ENCODE measurements at places on chromosomes 6 and 20.

DNA sequence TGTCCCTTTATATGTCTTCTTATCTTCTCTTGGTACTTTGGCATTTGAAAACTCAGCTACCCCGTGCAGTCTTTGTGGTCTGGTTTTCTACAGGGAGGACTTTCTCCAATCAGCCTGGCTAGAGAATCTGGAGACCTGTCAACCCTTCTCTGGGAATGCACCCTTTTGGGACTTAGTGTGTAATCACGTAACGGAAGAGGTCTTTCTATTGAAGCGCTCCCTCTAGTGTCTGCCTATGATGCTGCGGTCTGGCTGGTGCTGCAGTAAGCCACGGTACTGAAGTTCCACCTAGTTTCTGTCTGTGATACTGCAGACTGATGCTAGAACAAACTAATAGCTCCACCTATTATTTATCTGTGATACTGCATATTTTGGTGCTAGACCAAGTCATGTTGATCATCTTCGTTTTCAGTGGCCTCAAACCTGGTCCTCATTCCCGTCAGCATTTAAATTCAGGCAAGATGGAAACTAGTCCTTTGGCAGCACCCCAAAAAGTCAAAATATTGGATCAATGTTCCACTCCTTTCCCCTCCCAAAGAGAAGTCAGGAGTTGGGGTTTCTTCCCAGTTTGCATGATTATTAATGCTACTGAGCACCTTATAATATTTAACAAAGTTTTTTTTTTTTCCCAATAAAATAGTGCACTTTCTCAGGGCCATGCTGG, 12.5 kb upstream of the SIRPB2 start:
- peak; percentile 66 for DNase-seq

- DNase-seq: no peak
These were observed 127.0 kb downstream of the MAFB start for GRCh38 chr20:40562031-40562430.

DNA sequence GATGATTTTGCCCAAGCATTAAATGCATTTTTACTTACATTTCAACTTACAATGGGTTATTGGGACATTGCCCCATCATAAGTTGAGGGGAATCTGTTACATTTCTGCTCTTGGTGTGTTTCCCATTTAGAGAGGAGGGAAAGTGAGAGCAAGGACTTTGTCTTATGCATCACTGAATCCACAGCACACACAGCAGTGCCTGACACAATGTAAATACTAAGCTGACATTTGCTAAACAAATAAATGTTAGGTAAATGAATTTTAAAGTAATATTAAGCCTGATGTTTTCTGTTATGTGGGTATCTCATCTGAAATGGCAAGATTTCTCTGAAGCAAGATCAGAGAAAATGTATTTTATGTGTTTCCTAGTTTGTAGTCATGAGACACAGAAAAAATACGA, 143.6 kb upstream of the STXBP5 start:
- no peak for DNase-seq

DNA sequence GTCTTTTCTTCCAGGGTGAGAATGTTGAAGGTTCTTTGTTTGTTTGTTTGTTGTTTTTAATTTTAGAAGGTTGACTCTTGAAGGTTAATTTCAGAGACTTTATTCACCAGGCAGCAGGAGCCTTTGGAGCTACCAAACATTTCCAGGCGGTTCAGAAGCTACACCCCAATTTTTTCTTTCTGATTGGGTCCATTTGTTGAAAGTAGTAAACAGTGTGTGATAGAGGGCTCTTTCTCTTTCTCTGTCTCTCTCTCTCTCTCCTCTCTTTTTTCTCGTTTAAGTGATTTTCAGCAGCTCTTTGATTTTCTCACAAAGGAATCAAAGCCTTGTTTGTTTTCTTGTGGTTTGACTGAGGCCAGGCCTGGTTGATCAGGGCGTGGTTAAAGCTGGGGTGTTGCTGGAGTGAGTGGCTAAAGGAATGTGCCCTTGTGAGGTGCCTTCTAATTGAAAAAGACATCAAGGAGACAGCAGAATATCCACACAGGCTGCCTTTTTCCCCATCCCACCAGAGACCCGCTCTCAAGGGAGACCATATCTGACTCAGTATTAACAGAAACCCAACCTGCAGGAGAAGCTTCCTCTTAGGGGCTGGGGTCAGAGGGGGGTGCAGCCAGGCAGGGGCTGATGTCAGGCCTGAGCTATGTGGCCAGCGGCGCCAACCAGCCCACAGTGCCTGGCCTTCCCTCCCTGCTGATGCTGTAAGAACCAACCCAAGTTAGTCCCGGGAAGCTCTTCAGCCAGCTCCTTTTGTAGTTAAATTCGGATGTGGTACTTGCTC, 40.4 kb upstream of the NAA20 start:
- no peak for DNase-seq

DNA sequence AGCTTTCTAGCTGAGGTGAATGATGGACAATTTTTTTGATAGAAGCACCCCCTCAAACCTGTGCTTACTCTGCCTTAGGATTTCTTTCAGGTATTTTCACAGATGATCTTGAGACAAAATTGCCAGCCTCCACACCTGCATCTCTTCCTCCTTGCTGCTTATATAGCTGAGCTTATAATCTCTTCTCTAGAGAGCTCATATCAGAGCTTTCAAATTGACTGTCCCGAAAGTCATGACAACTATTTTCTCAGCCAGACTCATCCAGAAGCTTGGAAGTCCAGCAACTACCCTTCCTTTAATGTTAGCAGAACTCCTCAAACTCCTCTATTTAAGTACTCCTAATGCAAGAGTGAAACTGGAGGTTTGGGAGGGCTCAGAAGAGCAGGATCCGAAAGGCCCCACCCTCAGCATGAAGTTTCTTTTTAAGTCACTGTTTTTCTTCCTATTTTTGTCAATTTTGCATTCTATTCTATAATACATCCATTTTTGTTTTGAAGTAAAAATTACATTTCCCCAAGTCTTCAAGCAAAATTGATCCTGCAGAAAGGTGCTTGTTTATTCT, 12.7 kb downstream of the CGA start:
- no peak for DNase-seq

DNA sequence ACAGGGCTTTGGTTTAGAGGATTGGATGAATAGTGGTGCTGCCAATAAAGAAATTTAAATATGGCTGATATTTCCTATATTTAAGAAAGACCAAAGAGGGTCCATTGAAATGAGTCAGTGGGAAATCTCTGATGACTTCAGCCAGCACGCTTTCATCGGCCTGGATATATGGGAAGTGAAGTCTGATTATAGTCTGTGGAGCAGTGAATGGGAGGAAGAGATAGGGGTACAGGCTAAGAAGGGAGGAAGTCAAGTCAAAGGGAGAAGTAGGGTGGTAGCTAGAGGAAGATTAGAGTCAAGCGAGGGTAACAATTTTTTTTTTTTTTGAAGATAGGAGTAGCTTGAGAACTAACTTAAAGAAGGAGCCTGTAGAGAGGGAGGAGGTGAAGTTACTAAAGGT, 22.7 kb downstream of the SLC16A10 start:
- no peak for DNase-seq

GRCh38 chr6:142444881-142445301, 143.1 kb downstream of the ADGRG6 start:
- DNase-seq: no peak

DNA sequence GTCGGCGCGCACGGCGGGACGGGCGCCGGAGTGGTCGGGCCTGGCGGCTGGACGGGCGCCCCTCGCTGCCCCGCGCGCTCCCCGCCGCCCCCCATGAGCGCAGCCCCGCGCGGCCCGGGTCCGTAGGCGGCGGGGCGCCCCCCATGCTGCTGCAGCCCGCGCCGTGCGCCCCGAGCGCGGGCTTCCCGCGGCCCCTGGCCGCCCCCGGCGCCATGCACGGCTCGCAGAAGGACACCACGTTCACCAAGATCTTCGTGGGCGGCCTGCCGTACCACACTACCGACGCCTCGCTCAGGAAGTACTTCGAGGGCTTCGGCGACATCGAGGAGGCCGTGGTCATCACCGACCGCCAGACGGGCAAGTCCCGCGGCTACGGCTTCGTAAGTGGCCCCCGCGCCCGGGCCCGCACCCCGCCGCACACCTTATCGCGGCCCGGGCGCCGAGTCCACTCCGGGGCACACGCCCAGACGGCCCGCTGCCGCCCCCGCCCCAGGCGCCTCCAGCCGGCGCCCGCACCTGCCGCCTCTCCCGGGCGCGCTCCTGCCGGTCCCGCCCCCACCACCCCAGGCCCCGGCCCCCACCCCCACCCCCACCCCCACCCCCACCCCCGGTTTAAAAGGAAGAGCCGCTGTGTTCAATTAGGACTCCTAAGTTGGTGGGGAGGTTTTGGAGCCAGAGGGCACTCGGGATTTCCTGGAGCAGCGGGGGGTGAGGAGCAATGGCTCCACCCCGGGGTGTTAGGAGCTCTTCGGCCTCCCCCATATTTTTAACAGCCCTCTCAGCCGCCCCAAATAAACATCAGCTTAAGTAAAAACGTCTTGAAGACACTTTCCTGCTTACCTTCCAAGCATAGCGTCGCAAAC, 474 bp downstream of the RBM38 start:
- peak; percentile 34 for DNase-seq

DNA sequence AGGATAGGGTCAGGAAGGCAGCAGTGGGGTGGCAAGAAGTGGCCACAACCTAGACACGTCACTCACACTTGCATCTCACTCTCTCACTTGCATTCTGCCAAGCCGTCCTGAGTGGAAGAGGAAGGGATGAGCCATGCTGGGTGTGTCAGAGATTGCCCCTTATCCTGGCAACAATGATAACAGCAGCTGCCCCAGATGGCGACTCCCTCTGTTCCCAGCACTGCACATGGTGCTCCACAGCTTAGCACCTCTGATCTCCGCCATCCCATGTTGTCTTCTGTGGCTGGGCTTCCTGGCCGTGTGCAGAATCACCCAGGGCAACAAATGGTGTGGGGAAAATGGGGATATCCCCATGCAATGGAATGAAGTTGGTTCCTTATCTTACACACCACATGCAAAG, 11.1 kb downstream of the KCNB1 start:
- DNase-seq: no peak

GRCh38 chr6:11491596-11492463, 45.7 kb upstream of the TMEM170B start:
- no peak for DNase-seq

GRCh38 chr20:3042625-3043024, 797 bp upstream of the GNRH2 start:
- no peak for DNase-seq

GRCh38 chr20:31406115-31406514, at the start of gene DEFB121:
Gene DEFB121, minus strand, starts transcription at chr20:31406215. Its CDS starts 63 bp downstream, at chr20:31406152.
- no peak for DNase-seq

DNA sequence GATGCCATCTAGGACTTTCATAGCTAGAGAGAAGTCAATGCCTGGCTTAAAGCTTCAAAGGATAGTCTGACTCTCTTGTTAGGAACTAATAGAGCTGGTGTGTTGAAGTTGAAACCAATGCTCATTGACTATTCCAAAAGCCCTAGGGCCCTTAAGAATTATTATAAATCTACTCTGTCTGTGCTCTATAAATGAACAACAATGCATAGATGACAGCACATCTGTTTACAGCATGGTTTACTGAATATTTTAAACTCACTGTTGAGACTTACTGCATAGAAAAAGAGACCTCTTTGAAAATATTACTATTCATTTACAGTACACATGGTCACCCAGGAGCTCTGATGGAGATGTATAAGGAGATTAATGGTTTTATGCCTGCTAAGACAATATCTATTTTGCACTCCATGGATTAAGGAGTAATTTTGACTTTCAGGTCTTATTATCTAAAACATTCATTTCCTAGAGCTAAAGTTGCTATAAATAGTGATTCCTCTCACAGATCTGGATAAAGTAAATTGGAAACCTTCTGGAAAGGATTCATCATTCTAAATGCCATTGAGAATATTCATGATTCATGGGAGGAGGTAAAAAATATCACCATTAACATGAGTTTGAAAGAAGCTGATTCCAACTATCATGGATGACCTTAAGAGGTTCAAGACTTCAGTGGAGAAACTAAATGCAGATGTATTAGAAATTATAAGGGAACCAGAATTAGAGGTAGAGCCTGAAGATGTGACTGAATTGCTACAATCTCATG, 763.5 kb upstream of the MAP3K7 start:
- no peak for DNase-seq

- no peak for DNase-seq
These were observed 144.1 kb downstream of the SMAP1 start for GRCh38 chr6:70811788-70812187.

- no peak for DNase-seq
These were observed 338.8 kb upstream of the CDH4 start for GRCh38 chr20:60913298-60913697.

DNA sequence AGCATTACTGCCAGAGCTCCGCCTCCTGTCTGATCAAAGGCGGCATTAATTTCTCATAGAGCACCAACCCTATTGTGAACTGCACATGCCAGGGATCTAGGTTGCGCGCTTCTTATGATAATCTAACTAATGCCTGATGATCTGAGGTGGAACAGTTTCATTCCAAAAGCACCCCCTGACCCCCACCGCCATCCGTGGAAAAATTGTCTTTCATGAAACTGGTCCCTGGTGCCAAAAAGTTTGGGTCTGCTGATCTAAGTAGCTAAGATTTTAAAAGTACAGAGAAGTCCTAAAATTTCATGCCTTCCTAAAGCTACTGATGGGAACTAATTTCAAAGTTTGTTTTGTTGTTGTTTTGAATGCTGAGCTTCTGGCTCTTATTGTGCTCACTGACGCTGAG, 281.6 kb downstream of the PRL start:
- DNase-seq: no peak

DNA sequence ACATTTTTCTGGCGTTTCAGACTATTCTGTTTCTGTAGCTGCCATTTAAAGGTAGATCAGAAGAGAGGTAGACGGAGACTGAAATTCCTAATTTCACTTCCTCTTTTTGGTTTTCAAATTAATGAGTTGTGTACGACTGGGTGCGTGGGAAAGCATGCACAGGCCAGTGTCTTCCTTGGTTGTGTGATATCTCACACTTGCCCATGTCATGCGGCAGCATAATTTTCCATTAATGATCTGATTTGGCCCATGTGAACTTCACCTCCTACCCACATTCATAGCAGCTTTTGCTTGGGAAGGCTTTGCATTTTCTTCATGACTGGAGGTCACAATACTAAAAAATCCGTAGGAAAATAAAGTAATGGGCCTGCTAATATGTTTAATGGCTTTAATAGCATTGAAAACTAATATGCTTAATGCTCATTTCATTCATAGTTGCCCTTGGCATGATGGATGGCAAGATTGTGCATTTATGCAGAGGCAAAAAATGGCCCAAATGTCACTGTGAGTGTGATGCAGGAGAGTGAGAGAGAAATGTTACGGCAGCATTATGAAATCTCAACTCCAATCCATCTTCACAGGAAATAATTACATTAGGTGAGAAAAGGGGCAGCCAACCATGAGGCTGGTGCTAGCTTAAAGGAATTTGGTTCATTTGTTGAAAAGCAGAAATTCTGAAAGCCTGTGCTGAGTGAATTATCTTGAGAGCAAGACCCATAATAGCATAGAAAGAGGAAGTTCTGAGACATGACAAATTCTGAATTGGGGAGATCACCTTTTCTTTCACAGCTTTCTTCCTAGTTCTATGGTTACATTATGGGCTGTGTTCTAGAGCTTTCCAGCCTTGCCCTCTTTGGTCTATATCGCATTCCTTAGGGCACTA, 69.0 kb upstream of the UST start:
- DNase-seq: no peak

DNA sequence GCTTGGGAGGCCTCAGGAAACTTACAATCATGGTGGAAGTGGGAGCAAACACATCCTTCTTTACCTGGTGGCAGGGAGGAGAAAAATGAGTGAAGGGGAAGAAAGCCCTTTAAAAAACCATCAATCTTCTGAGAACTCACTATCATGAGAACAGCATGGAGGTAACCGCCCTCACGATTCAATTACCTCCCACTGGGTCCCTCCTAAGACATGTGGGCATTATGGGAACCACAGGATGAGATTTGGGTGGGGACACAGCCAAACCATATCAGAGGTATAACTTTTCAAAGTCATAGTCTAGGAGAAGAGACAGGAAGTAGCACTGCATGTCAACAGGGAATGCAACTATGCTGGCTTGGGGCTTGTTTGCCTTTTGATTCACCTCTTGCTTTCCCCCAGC, 59.9 kb upstream of the DTNBP1 start:
- no peak for DNase-seq

Measured in activated T-cell treated with anti-CD3 and anti-CD28 coated beads for 24 hours (primary cell).